ENCODE measurements at places on chromosomes 5 and 9. TPM values are rescaled to one million over a fixed set of nuclear protein-coding genes. Genes with fewer than 3 reads are reported as not detected.

- DNase-seq: no peak
Measured at GRCh38 chr9:70880535-70880934, 240.9 kb downstream of the TRPM3 start.

DNA sequence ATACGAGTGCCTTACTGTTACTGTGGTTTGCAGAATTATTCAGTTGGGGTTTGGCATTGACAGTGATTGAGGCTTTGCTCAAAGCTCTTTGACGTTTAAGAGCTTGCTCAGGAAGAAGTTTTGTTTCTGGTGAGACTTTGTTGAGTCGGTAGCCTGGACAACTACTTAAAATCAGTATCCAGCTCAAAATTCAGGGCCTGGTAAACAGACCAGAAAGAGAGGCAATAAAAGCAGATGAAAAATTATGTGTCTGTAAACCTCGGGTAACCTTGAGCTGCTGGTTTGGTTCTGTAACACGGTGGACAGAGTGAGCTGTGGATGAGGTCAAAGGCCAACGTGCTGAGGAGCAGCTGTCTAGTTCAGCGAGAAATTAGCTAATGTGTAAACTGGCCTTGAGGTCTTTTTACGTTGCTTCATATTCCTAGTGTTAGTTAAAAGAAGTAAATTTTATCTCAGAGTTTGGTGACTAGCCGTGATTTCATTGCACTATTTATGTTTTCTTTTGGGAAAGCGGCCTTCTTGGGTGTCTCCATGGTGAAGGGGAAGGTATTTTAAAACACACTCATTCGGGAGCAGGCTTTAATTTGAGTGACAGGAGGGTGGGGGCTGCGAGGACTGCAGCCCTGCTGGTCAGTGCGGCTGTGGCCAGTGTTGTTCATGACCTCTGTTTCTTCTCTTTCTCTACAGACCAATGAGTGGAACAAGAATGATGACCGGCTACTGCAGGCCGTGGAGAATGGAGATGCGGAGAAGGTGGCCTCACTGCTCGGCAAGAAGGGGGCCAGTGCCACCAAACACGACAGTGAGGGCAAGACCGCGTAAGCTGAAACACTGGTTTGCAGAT is 82.0 kb upstream of the TTC23L start:
- no peak for DNase-seq

DNA sequence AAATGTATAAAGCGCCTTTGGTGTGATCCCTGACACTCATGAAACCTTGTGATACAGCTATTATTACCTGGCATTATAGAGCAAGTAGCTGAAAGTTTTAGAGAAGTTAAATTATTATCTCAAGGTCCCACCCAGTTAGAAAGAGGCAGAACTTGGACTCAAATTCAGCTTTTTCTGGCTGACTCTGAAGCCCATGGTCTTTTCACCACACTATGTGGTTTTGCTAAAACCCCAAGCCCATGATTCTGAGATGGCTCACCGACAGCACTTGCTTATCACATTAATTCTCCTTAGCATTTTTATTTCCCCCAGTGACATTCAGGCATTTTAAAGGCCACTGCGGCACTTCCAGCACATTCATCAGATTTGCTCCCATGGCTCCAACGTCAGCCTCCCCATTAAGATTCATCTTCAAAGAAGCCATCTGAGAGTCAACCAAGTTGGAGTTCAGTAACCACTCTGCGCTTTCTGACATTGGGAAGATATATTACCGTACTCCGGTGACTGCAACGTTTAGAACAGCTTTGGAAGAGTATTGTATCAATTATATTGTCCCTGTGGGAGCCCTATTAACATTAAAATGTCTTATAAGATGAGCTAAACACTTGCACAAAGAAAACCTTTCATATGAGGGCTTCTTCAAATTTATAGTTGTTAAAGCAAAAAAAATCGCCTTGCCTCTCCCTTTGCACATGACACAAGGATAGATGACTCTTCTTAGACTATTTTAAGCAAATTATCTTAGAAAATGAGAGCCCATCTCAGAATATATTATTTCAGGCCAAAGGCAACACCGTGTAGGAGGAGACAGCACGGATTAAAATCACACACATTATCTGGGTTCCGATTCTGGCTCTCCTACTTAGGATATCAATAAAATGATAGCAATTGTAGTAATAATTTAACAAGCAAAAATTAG is 638.1 kb downstream of the ACTL7B start:
- no peak for DNase-seq

DNA sequence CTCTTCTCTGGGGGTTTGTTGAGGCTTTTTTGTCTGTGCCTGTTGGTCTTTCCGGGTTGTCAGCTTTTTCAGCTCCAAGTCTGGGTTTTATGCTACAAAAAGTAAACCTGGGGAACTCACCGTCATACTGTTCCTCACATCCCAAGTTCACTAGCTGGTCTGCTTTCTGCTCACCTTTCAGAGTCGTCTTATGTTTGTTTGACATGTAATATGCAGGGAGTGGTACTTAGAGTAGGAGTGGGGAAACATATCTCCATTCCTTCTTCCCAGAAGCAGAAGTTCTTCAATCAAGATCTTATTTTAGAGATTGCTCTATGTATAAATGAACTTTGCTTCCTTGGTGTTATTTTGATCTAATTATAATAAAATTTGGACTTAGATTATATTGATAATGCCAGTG is 41.7 kb upstream of the DHFR start:
- DNase-seq: no peak

Gene NNT
- total RNA-seq: 19.6 TPM

Gene ADRB2
- total RNA-seq: 0.65 TPM

Gene HAPLN1
- 1.3 TPM for total RNA-seq

DNA sequence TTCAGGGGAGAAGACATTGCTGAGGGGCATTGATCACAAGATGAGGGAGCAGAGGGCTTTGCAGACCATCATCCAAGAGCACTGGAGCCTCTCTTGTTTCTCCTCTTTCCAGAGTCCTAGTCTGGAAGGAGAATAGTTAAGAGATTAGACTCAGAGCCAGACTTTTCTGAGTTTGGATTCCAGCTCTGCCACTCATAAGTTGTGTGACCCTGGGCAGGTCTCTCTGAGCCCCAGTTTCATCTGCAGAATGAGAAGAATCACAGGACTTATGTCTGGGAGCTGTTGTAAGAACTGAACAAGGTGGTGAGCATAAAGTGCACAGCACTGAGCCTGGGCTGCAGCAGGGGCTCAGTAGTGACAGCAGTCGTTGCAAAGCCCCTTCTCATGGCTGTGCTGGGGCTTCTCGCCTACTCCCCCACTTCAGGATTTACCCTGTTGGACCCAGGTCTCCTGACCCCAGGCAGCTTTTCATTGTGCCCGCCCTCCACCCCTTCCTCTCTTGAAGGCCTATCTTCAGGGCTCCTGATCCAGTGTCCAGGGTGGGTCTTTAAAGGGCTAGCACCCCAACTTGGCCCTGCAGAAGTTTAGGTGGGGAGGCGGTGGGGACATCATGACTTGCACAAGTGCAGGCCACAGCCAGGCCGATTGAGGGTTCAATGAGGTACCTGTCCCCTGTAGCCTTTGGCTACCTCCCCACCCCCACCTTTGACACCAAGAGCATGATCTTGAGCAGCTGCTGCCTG is 1.5 kb downstream of the SYNPO start:
- no peak for DNase-seq

- DNase-seq: no peak
Measured at GRCh38 chr5:128537221-128537999, 635 bp downstream of the FBN2 start.

- DNase-seq: no peak
Measured at GRCh38 chr5:56207537-56207936, 25.6 kb downstream of the ANKRD55 start.

- no peak for DNase-seq
Measured at GRCh38 chr5:685262-686171, 7.6 kb downstream of the TPPP start.

Gene MFAP3
- 27.0 TPM for total RNA-seq

Gene TMC1
- 0.95 TPM for total RNA-seq

GRCh38 chr5:51598026-51598425 is 214.8 kb downstream of the ISL1 start:
- DNase-seq: no peak

GRCh38 chr5:160966921-160967320 is 114.9 kb upstream of the ATP10B start:
- no peak for DNase-seq

Gene CFAP77
- 0.52 TPM for total RNA-seq

- DNase-seq: no peak
Measured at GRCh38 chr9:69236188-69236587, 62.1 kb downstream of the TJP2 start.

- no peak for DNase-seq
Measured at GRCh38 chr5:72045692-72046091, 61.6 kb upstream of the MAP1B start.

DNA sequence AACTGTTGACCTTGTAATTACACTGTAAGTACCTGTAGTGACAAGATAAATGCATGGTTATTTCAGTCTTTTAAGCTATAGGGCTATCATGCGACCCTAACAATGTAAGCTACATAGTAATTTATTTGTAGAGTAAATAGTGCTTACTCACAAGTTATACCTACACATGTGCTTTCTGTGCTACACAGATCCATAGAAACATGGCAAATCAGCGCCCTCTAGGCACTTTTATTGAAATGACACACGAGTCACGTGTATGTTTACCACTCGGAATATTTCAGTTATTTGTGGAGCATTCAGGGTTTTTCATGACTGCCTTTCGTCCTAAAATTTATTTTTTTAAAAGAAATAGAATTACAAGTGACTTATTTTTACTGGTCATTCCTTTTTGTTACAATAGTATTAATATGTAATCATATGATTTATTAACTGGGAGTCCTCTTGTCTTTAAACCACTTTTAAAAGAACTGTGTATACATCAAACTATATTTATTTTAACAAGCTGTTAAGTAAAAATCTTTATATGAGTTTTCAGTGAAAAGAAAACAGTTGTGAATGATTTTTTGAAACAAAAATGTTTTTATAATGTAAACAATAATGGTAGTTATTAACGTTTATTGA is 1242.3 kb upstream of the WWC1 start:
- DNase-seq: no peak

DNA sequence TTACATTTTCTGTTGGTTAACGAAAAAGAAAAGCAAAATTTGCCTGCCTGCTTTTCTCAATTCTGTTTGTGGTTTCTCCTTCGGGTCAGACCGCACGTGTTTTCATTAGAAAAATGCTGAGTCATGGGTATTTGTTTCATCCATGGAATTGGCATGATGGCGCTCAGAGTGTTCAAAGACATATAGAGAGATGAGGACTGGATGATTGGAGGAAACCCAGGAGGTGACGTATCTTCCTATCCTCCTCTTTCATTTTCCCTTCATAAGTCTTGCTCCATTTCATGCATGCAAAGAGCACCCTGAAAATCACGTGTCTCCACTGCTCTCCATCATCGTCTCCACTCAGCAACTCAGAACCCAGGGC is 353.8 kb upstream of the WWC1 start:
- no peak for DNase-seq

Gene ARRDC1
- 22.0 TPM for total RNA-seq

Gene RELL2
- total RNA-seq: 18.6 TPM

GRCh38 chr5:14417276-14417730 is 164.3 kb upstream of the OTULINL start:
- no peak for DNase-seq

GRCh38 chr5:119537704-119538103 is 85.4 kb downstream of the HSD17B4 start:
- DNase-seq: no peak

GRCh38 chr5:22643356-22643755 is 209.8 kb downstream of the CDH12 start:
- no peak for DNase-seq

Gene BRD9
- 49.4 TPM for total RNA-seq

DNA sequence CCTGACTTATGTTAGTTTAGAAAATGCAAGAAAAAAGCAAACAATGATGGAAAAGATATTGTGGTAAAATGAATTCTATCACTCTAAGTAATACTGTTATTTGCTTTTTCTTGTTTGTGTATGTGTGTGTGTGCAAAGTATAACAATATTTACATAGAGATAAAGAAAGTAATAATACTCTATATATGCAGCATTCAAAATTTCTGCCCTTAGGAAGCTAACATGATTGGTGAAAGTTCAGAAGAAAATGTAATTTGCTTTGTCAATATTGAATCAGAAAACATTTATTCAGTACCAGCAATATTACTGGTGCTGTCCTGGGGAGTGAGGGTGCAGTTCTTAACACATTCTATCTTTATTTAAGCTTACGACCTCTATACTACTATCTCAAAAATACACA is 12.9 kb upstream of the PRDM9 start:
- no peak for DNase-seq

DNA sequence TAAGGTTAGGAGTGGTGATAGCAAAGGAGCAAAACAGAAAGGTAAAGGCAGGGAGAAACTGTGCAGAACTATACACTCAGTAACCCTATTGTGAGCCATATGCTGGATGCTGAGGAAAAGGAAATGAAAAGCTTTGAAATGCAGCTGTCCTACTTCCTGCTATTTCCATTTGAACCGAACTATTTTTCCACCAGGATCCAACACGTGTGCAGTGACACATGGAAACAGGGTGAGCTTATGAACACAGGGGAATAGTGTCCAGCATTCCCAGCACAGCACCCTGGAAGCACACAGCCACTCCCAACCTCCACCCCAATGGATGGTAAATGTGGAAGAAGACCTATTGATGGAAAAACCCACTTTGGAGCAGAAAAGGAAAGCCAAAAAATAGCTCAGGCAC is 69.0 kb upstream of the SLC12A2 start:
- DNase-seq: no peak

Gene BTNL8
- 0.48 TPM for total RNA-seq

DNA sequence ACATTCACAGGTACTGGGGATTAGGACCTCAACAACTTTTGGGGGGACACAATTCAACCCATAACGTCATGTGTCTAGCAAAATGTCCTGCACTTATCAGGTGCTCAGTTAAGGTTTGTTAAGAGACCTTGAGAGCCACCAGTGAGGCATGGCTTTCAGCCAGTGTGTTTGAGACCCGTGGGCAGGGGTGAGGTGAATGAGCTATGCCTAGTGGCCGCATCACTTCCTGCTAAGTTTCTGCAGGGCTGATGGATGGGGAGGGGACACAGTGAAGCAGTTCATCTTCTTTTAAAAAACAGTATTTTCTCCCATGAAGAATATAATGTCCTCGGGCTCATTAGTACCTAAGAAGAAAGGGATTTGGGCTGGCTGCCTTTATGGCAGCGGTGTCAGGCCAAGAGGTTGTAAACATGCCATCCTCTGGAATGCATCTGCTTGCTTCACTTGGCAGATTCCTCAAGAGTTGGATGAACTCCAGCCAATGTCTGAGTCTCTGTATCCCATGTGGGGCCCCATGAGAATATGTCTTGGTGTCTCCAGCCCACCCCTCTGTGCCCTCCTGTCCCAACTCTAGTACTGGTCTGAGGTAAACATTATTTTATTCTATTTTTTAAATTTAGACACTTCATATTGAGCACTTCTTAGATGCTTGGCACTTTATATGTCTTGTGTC is 282.2 kb downstream of the CWC27 start:
- DNase-seq: no peak

GRCh38 chr5:111016801-111017200 is 54.7 kb upstream of the TSLP start:
- no peak for DNase-seq

Gene CCDC192
- 0.63 TPM for total RNA-seq

GRCh38 chr5:1240496-1241260 is 15.5 kb downstream of the SLC6A18 start:
- DNase-seq: no peak

GRCh38 chr9:126217250-126217653 is 109.4 kb upstream of the MVB12B start:
- DNase-seq: no peak

Gene CDKN2B
- total RNA-seq: 0.31 TPM
